ENCODE measurements at places on chromosomes 4 and X. TPM values are rescaled to one million over a fixed set of nuclear protein-coding genes. Genes with fewer than 3 reads are reported as not detected.
A peak's percentile ranks its signal among the peaks of the same experiment; 100 is the strongest.

DNA sequence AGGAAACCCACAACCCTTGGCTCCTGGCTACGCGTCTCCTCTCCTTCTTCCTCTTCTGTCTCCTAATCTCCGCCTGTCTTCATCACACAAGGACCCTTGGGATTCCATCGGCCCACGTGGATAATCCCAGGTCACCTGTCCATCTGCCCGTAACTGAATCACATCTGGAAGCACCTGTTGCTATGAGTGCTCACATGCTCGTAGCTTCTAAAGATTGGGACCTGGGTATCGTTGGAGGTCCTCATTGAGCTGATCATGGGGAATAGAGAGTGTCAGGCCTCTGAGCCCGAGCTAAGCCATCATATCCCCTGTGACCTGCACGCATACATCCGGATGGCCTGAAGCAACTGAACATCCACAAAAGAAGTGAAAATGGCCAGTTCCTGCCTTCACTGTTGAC lies 175.4 kb downstream of the SHOX start:
- DNase-seq: no peak

DNA sequence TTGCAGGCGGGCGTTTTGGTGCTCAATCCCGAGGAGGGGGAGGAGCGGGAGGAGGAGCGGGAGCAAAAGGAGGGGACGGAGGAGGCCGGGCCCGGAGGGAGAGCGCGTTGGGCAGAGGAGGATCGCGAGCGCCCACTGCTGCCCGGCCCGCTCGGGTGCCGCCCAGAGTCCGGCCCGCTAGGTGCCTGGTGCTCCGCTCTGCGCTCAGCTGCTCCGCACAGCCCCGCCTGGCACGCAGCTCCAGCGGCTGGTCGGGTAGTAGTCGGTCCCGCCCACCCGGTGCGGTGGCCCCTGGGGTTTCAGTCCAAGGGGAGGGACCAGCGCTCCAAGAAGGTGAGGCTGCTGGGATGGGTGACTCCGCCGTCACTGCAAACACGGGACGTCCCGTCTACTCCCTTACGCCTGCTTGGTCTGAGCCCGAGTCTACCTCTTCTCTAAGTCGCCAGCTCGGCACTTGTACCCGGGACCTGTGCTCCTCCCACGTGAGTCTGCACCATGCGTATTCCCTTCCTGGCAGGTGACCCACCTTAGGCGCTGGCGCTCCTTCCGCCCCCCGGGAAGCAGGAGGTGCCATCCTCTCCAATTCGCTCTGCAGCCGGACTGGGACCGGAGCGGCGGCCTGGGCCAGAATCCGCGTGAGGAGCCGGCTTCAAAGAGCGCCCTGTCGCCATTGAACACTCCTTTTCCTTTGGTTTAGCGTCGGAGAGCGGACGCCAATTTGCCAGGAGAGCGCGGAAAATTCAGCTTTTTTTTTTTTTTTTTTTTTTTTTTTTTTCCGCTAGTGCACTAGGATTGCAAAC lies 405 bp upstream of the HS3ST1 start:
- DNase-seq: peak; percentile 67

DNA sequence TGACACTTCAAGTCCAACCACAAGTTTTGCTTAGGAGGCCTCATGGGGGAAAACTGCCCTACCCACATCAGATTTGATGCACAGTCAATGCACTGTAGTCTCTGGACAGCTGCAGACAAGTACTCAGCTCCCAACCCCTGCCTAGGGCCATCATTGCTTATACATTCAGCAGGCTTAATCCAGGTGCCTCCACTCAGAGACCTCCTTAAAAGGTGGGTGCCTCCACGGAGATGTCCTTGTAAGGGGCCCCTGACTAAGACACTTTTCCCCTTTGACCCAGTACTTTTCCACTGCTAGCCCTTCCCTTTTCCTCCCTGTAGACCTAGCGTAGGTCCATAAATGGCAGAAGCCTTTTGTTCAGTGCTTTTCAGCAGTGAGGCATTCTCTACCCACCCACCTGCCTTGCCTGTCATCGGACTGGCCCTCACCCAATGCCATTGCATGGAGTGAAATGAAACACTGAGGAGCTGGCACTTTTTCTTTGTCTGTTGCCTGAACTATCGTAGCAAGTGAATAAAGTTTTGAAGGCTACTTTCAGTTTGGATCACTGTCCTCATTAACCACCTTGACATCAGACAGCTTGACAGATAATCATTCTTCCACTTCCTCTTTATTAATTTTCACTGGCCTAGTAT lies 23.8 kb upstream of the PLK4 start:
- no peak for DNase-seq

DNA sequence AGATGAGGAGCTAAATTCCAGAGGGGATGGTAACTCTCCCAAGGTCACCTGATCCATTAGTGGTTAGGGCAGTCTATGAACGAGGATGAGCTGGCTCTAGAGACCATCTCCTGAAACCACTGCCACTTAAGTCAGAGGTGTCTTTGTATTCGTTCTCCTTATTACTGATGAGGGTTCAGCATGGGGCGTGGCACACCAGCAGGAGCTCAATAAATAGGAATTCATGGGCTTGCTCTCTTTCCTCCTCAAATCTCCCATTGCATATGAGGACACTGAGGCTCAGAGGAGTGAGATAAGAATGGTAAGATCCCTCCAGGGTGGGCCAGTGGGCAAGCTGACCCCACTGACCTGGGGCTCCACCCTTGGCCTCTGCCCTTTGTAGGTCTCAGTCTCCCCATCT lies 1.7 kb upstream of the GATA1 start:
- no peak for DNase-seq

DNA sequence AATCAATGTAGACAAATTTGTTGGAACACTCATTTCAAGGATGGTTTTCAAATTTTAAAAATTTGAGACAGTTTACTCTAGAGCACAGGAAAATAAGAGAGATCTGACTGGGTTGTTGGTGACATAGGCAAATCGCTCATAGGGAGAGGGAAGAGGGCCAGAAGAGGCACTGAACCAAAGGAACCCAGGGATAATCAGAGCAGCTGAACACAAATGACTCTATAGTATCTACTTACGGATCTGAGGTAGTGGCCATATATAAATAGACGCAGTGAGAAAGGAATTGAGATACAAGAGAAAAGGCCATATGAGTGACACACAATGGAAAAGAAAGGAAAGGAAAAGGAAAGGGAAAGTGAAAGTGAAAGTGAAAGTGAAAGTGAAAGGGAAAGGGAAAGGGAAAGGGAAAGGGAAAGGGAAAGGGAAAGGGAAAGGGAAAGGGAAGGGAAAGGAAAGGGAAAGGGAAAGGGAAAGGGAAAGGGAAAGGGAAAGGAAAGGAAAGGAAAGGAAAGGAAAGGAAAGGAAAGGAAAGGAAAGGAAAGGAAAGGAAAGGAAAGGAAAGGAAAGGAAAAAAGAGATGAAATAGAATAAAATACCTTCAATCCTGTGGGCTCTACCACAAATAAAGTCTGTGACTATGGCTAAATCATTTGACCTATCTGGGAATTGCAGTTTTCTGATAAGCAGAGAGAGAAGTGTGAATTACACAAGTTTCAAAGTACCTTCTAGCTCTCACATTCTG lies 759.2 kb downstream of the DMD start:
- DNase-seq: no peak

DNA sequence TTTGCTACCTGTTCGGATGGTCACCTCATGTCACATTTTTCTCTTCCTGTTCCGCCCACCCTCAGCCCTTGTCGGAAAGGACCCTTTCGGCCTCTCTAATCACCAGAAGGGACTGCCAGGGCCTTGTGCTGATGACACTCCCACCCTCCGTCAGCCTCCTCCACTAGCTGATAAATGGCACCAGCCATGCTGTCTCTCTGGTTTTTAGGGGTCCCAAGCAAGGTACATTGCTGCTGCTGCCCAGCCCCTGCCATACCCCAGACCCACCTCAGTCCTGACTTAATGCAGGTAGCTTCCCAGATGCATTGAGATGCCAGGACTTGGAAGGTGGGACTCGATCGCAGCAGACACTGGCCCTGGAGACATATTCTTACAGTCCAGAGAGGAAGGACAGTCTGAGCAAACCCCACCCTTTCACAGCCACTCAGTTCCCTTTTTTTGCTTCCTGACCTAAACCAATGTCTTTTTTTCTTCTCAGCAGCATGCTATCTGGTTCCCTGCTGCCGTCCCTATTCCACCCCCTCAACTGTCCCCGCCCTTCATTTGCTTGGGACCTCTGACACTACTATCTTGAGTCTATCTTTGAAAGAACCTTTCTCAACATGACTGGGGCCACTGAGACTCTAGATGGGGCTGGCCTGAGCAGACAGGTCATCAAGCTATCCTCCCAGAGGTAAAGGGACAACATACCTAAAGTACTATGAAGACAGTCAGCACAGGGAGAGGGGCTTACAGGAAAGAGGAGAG lies at the start of gene BTK:
TSS of gene BTK (minus strand) at position 397 of the 747 bp plus-strand sequence. CDS start 10,907 bp downstream, outside the sequence.
- DNase-seq: no peak

- no peak for DNase-seq
These were observed 154.6 kb downstream of the CCSER1 start for GRCh38 chr4:90281541-90282355.

DNA sequence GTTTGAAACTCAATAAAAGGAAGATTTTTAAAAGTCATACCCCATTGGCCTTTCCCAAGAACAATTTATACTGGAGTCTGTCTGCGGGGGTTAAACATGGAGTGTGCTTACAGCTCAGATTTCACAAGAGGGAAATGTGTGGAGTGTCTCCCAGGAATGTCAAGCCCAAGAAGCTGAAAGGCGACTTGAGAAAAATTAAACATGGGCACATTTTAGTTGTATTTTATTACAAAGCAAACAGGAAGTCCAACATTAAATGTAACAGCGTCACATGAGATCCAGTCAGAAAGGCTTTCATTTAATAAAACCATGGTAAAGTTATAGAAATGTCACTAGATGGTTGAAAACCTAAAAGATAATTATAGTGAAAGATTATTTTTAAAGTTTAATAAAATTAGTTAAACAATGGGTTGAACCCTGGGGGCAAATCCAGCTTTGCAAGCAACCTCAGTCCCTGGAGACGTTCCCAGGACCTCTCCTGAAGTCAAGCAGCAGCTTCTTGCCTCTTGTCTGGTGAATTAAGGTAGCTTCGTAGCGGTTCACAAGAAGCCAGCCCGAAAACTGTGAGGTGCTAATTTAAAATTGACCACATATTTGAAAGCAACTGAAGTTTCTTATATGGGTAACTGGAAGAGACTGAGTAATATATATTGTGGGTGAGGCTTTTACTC lies 168.4 kb upstream of the EDNRA start:
- peak; percentile 81 for DNase-seq

- no peak for DNase-seq
These were observed 40.1 kb downstream of the LDB2 start for GRCh38 chr4:16858275-16858752.

- DNase-seq: no peak
These were observed 725 bp downstream of the SMC1A start for GRCh38 chrX:53421772-53422085.

DNA sequence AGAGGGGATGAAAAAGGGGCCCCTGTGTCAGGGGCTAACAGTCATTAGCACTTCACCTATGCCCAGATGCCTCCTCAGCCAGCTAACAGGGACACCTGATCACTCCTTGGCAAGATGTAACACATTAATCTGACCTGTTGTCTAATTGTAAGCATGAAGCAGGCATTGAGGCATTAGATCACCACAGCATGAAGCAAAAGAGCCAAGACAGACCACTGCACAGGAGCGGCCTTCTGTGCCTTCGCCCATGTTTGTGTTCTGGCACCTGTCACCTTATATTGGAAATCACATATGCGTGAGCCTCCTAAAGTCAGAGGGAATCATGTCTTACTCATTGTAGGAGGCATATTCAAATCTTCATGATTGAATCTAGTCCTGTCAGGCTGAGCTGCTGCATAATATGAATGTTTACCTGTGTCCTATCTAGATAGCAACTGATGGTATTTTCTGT lies 48.4 kb downstream of the PTTG2 start:
- DNase-seq: no peak

DNA sequence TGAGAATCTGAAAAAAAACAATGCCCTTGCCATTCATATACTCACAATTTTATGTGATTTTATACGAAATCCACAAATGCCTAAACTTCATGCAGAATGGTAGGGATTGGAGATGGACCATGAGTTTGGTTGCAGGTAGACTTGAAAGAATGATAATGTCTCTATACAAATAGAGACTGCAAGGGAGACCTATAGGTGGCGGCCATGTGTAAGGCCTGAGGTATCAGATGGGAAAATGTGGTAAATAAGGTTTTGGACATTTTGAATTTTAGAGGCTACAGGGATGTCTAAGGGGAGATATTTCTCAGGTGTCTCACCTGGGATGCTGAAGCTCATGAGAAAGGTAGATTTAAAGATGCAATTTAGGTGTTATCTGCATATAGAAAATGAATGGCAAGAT lies 78.0 kb downstream of the GABRB1 start:
- no peak for DNase-seq

DNA sequence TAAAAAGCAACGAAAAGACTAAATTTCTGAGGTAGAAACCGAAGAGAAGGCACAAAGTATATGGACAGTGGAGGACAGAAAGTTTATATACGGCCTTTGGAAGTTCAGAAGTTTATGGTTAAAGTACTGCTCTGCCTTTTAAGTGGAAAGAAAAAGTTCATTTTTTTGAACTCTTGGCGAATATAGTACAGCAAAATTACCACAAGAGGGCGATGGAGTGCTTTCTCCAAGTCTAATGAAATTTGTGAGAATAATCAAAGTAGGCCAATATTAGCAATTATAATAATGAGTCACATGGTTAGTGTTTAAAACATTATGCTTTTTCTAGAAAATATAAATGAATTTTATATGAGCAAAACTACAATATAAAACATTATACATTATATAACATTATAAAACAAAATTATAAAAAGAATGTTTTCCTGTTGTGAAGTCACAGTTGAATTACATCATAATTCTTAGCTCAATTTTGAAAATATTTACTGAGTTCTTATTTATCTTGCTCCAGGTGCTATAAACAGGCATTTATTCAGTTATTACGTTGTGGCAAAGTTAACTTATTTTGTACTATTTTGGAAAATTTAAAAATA lies 136.2 kb upstream of the BMPR1B start:
- DNase-seq: peak; percentile 30

PF4V1 gene
- polyA plus RNA-seq: 0.84 TPM

SHROOM3 gene
- polyA plus RNA-seq: 36.8 TPM

GABRG1 gene
- polyA plus RNA-seq: 0.21 TPM

SUPT20HL2 gene
- polyA plus RNA-seq: not detected

GABRB1 gene
- polyA plus RNA-seq: 0.27 TPM

GNRHR gene
- 0.99 TPM for polyA plus RNA-seq

LRRC66 gene
- polyA plus RNA-seq: 1.4 TPM

MAGEA2 gene
- polyA plus RNA-seq: not detected

IL1RAPL2 gene
- 2.2 TPM for polyA plus RNA-seq

UCP1 gene
- 0.17 TPM for polyA plus RNA-seq

ADGRG4 gene
- not detected for polyA plus RNA-seq

P2RY4 gene
- 0.56 TPM for polyA plus RNA-seq
